CD4-positive, alpha-beta T cell treated with Interleukin-4 for 1 hour (primary cell): ENCODE measurements at places on chromosomes 3 and 15.
A peak's percentile ranks its signal among the peaks of the same experiment; 100 is the strongest.

DNA sequence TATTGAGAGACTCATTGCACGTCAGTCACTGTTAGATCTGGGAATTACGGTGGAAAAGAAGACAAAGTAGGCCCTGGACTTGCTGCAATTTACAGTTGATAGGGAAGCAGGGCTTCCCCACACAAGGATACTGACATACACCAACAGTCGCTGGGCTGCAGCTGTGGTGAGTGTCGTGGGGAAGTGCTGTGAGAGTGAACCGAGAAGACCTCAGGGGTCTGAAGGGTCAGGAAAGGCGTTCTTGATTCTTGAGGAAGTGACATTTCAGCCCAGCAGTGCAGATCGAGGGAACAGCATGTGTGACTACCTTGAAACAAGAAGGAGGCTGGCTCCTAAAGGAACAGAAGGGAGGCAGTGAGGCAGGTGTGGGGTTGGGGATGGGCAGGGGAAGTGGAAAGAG, 22.5 kb downstream of the MYZAP start:
- DNase-seq = no peak

DNA sequence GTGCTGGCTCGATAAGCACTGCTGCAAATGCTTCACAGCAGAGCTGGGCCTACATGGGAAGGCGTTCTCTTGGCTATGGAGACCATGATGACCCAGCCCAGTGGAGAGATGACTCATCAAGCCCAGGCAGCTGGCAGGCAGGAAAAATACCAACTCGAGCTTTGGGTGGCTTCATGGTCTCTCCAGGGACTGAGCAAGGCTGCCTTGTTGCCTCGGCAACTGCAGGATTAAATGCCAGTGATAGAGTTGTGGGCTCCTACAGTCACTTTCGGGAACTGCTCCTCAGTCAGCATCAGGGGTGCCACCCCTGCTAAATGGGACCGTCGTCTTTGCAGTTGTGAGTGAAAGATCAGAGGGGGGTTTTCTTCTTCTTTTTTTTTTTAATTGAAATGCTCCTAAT, 54.6 kb upstream of the MYZAP start:
- DNase-seq = no peak

DNA sequence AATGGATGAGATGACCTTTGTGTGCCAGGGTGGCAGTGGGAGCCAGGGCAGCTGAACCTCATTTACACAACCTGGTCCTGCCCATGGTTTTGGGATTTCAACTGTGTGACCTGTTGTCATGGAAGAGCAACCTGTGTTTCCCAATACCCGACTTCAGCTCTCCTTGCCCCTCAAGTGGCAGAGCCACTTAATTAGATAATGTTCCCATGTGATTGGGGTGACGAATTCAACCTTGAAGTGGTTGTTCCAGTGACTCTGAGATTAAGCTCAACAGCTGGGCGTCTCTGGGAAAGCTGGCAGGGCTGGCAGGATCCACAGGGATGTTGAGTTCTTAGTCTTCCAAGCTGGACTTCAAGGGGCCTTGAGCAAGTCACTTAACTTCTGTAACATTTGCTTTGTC, 71.0 kb downstream of the THSD4 start:
- no peak for DNase-seq

GRCh38 chr15:26937134-26937533, 33.8 kb upstream of the GABRG3 start:
- DNase-seq = no peak

- DNase-seq = no peak
Observed at GRCh38 chr3:115100806-115101205, 46.3 kb downstream of the ZBTB20 start.

GRCh38 chr3:193520738-193521137, 34.0 kb downstream of the ATP13A4 start:
- DNase-seq = no peak

DNA sequence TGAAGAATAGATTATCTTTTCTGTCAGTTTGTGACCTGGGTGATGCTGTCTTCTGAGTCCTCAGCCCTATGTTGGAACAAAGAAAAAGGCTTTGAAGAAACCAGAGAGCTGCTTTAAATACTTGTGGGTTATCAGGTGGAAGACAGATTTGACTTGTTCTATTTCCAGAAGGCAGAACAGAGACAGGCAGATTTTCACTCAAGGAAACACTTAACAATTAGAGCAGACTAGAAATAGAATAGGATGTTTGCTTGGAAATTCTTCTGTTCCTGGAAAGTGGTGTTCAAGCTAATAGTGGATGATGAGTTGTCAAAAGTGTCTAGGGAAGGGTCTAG, 219.4 kb downstream of the UBE2E2 start:
- DNase-seq = no peak

GRCh38 chr15:40891810-40892446, 2.3 kb upstream of the VPS18 start:
- DNase-seq = no peak

GRCh38 chr3:191502583-191502982, 41.6 kb downstream of the PYDC2 start:
- DNase-seq = no peak

DNA sequence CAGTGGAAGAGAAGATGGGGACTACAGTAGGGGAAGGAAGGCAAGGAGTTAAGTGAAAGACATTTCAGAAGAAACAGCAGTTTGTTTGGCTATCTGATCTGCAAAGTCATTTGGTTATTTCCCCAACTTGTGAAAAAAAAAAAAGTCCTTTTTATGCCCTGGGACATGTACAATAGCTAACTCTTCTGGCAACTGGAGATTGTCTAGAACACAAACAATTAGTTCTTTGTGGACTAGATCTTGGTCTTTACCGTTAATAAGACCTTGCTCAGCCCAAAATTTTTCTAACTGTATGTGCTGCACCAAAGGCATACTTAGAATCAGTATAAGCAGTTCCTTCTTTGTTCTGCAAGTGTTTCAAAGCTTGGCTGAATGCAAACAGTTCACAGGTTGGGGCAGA, 103.5 kb upstream of the NECTIN3 start:
- DNase-seq = no peak

DNA sequence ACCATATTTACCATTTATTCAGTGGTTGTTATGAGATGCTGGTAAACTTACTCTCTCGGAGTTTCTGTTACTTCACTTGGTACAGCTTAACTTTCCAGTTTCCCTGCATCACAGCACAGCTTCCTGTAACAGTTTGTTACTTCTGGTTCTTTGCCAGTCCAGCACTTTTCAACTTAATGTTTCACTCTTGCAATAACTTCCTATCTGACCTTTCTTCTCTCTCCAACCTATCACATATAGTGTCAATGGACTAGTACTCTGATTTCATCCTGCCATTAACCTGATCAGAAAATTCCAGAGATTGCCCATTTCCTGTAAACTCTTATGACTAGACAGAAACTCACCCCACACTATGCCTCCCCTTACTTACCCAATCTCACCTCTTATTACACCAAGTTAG, 3.9 kb upstream of the ATP11B start:
- no peak for DNase-seq

GRCh38 chr15:34892963-34893591, 76.5 kb downstream of the AQR start:
- no peak for DNase-seq

- no peak for DNase-seq
Observed at GRCh38 chr15:89150762-89151664, 62.8 kb downstream of the ABHD2 start.

DNA sequence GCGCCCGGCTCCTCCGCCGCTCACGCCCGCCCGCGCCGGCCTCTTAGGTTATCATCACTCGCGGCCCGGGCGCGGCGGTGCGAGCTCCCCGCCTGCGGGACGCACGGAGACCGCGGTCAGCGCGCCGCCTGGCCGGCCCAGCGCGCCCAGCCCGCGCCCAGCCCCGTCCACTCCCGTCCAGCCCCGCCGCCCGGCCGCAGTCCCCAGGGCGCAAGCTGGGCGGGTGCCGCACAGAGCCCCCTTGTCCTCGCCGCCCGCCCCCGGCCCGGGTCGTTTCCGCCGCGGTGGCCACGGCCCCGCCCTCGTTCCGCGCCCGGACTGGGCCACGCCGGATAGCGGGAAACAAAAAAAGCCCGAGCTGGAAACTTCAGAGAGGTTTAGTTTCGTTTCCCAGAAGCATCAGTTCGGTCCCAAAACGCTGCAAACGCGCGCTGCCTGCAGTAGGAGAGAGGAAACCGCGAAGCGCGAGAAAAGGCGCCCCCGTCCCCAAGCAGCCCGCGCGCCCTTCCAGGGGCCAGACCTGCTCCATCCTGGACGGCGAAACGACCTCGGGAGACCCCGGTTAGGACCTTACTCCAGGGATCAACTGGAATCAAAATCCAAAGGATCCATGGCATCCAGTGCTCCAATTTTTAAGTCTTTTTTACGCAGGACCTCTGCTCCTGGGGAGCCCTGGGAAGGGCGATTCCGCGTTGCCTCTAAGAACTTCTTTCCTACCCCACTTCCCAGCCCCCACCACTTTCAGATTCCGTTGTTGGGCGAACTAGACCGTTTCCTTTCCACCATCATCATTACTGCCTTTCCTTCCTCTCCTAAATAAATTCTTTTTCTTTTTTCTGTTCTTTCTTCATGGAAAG, at the start of gene ATP10A:
TSS of gene ATP10A (minus strand) at position 217 of the 857 bp plus-strand sequence. CDS start 231 bp downstream, outside the sequence.
- peak; percentile 49 for DNase-seq

DNA sequence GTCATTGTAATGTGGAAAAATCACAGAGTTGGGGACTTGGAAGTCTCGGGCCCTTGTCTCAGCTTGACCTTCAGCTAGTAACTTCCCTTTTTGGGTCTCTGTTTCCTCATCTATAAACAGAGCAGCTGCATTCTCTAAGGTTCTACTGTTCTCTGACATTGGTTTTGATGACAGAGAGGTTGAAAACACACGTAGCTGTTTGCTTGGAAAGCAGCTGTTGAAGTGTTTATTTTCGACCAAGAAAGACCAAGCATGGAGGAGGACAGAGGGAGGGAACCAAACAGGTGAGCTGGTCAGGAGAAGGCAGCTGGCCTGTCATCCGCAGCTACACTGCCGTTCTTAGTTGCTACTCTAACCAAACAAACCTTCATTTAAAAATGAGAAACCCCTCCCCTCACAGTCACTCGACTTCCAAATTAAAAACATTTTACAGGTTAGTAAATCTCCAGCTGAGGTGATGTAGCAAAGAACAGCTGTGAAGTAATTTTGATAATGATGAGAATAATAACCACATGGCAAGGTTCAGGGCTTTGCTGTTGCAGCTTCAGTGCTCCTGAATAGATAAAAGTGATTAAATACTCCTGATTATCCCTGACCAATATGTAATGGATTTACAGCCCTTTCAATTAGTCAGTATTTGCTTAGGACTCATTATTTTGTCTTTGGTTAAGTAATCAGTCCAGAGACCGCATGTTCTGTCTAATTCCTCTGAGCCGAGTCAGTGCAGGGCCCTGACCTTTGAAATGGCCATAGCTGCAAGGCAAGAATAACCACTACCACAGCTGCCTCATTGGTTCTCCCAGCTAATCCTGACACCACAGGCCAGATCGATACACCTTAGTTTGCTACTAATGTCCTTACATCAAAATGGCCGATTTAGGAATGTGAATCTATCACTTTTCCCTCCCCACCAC, 65.3 kb downstream of the MEIS2 start:
- no peak for DNase-seq

GRCh38 chr3:156140001-156140595, 19.7 kb downstream of the KCNAB1 start:
- no peak for DNase-seq

GRCh38 chr3:177597311-177598096, 400.2 kb upstream of the TBL1XR1 start:
- DNase-seq = peak; percentile 33

- DNase-seq = no peak
Observed at GRCh38 chr3:137020315-137020714, 62.5 kb downstream of the IL20RB start.

DNA sequence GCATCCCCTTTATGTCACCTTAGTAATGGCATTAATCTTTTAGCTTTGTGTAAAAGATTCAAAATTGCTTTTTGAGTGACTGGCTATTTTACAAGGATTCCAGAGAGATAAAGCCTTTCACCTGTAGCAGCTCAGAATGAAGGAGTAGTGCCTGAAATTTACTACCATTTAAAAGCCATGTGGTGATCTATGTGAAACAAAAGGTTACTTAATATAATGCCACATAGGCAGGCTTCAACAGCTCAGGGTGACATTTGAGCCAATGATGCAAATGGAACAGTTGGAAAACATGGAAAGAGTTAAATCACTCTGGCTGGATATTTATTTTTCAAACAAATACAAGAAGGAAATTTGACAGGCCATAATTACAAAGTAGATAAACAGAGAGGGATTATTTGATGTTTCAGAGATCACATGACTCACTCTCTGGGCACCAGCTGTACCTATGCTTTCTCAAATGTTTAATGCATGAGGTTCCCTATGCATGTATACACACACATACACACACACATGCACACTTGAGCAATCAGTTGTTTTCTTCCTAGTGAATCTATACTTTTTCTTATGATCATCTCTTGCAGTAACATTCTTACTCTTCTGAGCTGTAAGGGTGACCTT, 171.5 kb downstream of the ZMAT3 start:
- DNase-seq = no peak

DNA sequence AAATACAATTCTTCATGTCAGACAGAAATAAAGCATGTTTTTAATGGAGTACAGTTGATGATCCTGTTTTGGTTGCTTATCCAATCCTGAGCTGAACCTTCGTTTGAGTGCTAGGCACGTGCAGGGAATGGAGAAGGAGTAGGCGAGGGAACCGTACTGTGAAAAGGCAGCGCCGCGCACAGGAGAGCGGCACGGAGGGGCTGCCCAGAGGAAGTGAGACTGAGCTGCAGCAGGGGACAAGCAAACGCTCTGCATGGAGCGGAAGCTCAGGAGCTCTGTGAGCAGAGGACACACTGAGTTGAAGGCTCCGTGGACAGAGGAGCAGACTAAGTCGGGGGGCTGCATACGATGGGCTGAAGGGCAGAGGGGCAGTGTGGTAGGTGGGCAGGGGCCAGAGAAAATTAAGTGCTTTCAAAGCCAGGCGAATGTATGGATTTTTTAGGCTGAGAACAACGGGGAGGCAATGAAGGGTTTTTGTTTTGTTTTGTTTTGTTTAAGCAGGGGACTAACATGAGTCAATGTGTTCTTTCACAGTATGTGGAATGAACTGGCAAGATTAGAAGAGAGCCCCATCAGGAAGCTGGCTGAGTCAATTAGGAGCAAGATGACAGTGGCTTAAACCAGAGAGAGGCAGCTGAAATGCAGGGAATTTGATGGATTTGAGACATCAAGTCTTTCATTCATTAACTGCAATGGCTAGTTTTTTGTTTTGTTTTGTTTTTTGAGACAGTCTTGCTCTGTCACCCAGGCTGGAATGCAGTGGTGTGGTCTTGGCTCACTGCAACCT, 23.8 kb upstream of the TM2D3 start:
- DNase-seq = no peak

GRCh38 chr3:156693166-156693565, 18.8 kb downstream of the TIPARP start:
- DNase-seq = no peak

DNA sequence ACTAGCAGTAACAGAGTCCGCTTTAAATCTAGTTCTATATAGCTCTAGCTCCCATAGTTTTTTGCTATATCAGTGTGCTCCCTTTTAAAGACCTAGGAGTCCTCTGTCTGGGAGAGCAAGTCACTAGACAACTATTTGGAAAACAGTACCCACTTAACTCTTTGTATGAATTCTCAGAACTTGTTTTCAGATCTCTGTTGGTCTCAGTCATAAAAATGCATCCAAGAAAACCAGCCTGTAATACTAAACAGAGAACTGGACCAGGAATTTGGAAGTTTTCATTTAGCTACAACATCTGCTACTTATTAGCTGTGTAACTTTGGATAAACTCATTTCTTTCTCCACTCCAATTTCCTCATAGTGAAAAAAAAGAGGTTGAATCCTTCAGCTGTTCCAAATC, 56.9 kb upstream of the C3orf49 start:
- no peak for DNase-seq

GRCh38 chr15:93417156-93417555, 328.1 kb upstream of the RGMA start:
- no peak for DNase-seq

- no peak for DNase-seq
Observed at GRCh38 chr3:48684480-48685143, 1.1 kb downstream of the NCKIPSD start.
